A549 (cell line): ENCODE measurements at places on chromosomes 1 and 21. TPM values are rescaled to one million over a fixed set of nuclear protein-coding genes. Genes with fewer than 3 reads are reported as not detected.

GRCh38 chr21:16426936-16427335, 697.2 kb downstream of the USP25 start:
- no peak for DNase-seq

DNA sequence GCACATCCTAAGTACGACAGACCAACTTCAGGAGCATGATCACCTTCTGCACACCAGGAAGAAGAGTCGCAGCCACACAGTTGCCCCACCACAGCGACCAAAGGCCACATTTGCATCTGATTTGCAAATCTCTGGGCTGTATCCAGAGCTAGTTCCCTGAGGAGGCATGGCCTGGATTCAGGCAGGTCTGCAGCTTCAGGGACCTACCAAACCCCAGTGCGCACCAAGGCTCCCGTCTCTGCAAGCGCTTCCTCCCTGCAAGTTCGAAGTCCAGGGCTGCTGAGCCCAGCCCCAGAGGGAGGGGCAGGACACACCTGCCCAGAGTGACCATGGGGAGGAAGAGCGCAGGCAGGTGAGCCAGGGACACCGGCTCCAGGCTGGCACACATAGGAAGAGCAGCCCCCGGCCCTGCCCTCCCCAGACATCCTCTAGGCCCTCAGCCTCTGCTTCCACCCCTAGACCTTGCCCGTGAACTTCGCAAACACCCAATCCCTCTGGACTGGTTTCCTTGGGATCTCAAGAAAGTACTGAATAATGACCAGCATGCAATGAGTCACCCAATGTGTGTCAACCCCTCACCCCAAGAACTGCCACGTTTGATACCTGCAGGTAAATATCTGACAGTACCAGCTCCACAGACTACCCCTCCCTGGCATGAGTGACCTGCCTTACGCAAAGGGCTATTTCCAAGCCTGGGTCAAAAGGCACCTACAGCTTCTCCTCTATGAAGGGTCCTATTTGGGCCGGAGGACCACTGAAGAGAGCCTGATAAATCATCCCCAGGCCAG, 36.8 kb downstream of the CASZ1 start:
- no peak for DNase-seq

- no peak for DNase-seq
Measured at GRCh38 chr1:221736714-221737113, 5.2 kb downstream of the DUSP10 start.

- no peak for DNase-seq
Measured at GRCh38 chr1:180234369-180235076, 4.5 kb downstream of the LHX4 start.

DNA sequence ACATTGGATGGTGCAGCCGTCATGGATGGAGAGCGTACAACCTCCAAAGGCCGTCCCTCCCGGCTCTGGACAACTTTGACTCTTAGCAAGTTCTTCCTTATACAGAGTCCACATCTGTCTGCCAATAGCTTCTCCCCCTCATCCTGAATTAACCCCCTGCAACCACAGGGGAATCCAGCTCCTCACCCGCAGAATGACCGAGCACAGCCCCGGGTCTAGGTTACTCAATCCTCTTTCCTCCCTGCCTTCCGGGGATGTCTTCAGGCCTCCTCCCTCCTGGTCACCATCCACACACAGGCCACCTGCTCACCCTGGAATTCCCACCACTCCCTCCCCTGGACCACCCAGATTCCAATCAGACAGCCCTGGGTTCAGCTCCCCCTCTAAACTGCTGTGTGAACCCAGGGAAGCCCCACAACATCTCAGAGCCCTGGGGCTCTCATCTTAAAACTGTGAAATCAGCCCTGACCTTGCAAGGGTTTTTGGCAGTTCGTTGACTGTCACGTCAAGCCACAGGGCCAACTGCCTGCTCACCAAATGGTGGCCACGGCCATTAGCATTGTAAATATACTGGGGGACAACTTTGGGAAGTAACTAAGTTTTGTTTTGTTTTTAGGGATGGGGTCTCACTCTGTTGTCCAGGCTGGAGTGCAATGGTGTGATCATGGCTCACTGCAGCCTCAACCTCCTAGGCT, 54.2 kb downstream of the HSPG2 start:
- DNase-seq = no peak

- no peak for DNase-seq
Measured at GRCh38 chr1:207049974-207050391, 1.0 kb downstream of the YOD1 start.

- no peak for DNase-seq
Measured at GRCh38 chr1:8943498-8944405, 1.9 kb upstream of the CA6 start.

- peak; percentile 30 for DNase-seq
Measured at GRCh38 chr1:5982868-5983267, 9.4 kb downstream of the NPHP4 start.

GRCh38 chr1:214455479-214455878, 95.9 kb downstream of the PTPN14 start:
- no peak for DNase-seq

- DNase-seq = peak; percentile 30
Measured at GRCh38 chr1:22861764-22862440, 110.8 kb downstream of the LACTBL1 start.

GRCh38 chr1:201741763-201742342, 87.1 kb upstream of the IPO9 start:
- no peak for DNase-seq

GRCh38 chr21:36354918-36355680, 30.1 kb upstream of the CHAF1B start:
- DNase-seq = no peak

GRCh38 chr1:52641307-52641706, 8.3 kb downstream of the SHISAL2A start:
- DNase-seq = no peak

DNA sequence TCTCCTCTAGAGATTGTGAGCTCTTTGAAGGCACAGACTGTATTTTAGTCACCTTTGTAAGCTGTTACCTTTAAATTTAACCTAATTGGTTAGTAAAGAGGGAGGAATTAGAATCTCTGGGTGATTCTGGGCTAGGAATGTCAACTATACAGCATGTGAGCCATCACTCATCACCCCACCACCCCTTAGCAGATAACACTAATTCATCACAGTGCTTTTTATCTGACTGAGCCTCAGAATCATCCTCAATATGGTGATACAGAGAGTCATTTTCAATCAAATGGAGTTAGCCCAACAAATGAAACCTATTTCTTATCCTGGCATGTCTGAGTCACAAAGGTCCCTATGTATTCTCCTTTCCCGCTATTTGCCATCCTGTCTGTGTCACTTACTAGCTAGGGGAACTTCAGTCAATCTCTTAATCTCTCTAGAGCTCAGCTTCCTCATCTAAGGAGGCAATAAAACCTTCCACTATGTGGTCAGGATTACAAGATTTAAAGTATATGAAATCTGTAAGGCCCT, 13.3 kb downstream of the KCNJ10 start:
- DNase-seq = no peak

- DNase-seq = no peak
Measured at GRCh38 chr1:37631036-37631435, 3.7 kb downstream of the RSPO1 start.

DNA sequence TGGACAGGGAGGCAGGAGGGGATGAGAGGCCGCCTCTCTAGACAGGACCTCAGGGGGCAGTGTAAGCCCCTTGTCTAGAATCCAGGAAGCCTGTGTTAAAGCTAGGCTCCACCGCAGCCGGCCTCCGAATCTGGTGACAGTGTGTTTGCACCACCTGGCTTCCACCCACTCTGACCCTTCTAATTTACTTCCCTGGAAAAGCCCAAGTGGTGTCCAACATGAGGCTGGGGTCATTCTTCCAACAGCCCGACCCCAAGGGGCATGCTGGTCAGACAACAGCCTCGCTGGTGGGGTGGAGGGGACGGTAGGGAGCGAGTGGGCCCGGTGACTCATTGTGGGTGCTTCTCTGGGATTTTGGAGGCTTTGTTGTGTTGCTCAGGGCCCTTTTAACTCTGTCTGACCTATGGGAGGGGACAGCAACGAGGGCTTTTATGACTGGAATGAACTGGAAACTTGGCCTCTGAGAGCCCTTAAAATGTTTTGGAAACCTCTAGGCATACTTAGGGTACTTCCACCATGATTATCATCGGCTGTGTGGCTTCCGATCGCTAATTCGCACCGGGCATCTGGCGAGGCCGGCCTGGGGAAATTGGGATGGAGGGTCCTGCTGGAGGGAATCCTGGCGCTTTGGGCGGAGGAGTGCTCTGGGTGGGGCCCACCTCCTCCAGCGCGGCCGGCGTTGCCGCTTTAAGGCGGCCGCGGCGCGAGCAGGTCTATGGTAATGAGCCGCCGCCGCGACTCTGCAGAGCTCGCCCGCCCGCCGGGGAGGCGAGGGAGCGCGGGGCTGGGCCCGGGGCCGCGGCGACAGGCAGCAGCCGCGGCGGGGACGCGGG, at the start of gene CELSR2:
Gene CELSR2, plus strand, starts transcription at position 743 of the 833 bp plus-strand sequence. CDS start 541 bp downstream, outside the sequence.
- peak; percentile 56 for DNase-seq

DNA sequence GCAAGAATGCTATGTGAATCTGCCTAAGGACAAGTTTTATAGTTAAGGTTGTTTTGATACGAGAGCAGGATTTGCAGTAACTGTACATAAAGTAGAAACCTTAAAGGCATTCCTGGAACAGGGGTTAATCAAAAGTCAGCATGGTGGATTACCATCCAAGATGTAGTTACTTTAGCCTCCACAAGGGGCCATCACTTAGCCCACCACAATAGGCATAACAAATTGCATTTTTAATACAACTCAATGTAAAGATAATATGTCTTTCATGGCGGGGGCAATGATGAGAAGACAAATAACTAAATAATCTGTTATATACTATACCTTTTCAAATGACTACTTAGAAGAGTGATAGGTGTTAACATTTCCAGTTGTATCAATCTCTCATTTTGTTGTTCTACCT, 611.2 kb upstream of the ADGRL4 start:
- no peak for DNase-seq

DNA sequence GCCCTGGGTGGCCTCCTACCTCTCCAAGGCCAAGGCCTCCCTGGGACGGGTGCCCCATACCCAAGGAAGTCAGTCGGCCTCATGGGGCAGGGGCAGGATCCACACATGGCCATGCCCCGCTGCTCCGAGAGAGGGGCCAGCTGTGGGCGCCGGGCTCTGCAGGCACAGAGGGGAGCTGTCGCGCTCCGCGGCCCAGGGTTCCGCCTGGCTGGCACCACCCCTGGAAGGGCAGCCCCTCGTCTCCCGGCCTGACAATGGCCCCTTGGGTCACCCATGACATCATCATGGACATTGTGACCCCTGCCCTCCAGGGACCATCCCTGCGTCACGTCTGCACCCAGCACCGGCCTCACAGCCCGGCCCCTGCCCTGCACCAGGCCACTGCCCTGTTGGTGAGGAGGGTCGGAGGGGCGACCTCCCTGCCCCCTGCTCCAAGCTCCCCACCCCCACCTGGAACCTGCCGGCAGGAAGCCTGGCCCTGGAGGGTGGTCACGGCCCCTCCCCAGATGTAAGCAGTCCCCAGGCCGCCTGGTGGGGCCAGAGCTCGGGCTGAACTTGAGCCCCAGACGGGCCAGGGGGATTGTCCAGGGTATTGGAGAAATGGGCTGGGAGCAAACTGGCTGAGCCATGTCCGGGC, 5.8 kb downstream of the TTLL10 start:
- no peak for DNase-seq

DNA sequence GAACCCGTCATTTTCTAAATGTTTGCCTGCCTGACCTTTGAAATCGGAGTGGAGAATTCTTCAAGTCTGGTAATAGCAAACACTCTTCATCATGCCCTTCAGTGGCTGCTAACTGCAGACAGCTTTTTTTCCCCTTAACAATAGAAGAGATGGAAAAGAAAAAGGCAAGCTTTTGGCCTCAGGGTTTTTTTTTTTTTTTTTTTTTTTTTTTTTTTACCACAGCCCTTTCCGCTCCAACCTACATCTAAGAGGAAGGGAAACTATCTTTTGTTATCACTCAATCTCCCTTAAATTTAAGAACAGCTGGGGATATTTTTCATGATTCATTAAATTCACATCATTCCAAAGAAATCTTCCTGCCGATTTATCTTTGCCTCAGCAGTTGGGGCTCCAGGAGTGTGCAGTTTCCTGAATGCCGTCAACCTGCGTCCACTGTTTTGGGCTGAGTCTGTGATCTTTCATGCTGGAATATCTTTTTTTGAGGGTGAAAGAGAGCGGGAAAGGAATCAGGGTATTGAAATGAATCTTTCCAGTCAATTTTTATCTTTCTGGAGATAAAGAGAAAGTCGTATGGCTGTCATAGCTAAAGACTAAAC, 144.5 kb upstream of the SMYD2 start:
- no peak for DNase-seq

- DNase-seq = no peak
Measured at GRCh38 chr1:221302810-221303209, 423.6 kb downstream of the HLX start.

GRCh38 chr1:203351037-203351625, at the start of gene FMOD:
Gene FMOD (minus strand): TSS chr1:203351122. CDS start chr1:203348270, 2,852 bp downstream.
- no peak for DNase-seq

GRCh38 chr1:89673251-89673650, 40.3 kb downstream of the LRRC8C start:
- peak; percentile 26 for DNase-seq

DNA sequence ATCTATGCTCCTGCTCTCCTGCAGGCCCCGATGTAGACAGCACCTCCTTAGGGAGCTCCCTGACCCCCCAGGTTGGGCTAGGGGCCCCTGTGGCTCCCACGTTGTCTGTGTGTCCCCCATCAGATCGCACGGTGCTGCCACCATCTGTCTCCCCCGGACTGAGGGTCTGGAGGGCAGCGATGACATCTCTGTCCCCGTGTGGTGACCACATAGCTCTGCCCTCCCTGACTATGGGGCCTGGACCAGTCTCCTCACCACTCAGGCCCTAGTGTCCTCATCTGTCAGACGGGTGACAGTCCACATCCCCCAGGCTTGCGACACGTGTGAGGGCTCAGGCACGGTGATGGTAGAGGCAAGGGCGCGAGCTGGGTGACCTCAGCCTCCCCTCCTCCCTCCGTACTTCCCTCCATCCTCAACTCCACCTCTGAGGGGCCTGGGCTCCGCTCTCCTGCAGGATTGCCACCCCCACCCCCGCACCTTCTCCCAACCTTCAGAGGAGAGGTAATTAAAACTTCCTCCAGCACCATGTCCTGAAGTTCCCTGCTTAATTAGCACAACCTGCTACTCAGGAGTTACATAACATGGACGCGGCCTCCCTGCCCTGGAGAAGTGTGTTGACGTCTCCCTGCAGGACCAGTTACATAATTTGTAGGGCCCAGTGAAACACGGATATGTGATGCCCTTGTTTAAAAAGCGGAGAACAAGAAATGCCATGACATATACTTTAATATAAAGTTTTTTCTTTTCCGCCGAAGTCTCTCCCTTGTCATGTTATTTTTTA, 288.2 kb downstream of the PTPRU start:
- no peak for DNase-seq

- DNase-seq = no peak
Measured at GRCh38 chr1:159908031-159908940, 8.3 kb upstream of the CFAP45 start.

- peak; percentile 64 for DNase-seq
Measured at GRCh38 chr1:26284597-26285347, 4.9 kb downstream of the SH3BGRL3 start.

GRCh38 chr1:8122160-8122476, 96.0 kb upstream of the ERRFI1 start:
- DNase-seq = no peak

GRCh38 chr1:230350208-230350921, 75.8 kb downstream of the PGBD5 start:
- DNase-seq = no peak

GRCh38 chr21:34935452-34935851, 113.7 kb downstream of the RUNX1 start:
- DNase-seq = no peak

ACOT11 gene
- 1.5 to 1.8 TPM (median 1.7 TPM) in 3 replicates for polyA plus RNA-seq

DMBX1 gene
- polyA plus RNA-seq = 1.1 to 2.2 TPM (median 1.7 TPM) in 3 replicates

FAM177B gene
- not detected in 3 replicates for polyA plus RNA-seq

PTPN7 gene
- polyA plus RNA-seq = not detected in 3 replicates

PTGFR gene
- polyA plus RNA-seq = not detected in 3 replicates

SLC1A7 gene
- 0.03 to 0.07 TPM (median 0.04 TPM) in 3 replicates for polyA plus RNA-seq

CNR2 gene
- not detected in 3 replicates for polyA plus RNA-seq

MEGF6 gene
- 10.2 to 13.7 TPM (median 12.7 TPM) in 3 replicates for polyA plus RNA-seq

SLC35F3 gene
- 5.5 to 6.1 TPM (median 5.9 TPM) in 3 replicates for polyA plus RNA-seq
